ENCODE measurements at places on chromosomes 11 and 22.

- no peak for DNase-seq
These were observed 128.5 kb downstream of the MIAT start for GRCh38 chr22:26785932-26786331.

DNA sequence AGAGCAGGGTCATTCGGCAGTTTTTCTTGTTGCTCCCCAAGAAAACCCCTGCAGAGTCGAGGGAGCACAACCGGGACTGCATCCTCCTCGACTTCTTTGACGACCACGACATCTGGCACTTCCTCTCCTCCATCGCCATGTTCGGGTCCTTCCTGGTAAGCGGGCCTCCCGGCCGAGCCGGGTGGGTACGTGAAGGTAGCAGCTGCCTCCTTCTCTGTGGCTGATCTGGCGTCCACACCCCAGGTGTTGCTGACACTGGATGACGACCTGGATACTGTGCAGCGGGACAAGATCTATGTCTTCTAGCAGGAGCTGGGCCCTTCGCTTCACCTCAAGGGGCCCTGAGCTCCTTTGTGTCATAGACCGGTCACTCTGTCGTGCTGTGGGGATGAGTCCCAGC is 3.4 kb upstream of the TAGLN start:
- DNase-seq, result no peak

- DNase-seq, result no peak
These were observed 54.3 kb upstream of the CLMP start for GRCh38 chr11:123249354-123249753.

DNA sequence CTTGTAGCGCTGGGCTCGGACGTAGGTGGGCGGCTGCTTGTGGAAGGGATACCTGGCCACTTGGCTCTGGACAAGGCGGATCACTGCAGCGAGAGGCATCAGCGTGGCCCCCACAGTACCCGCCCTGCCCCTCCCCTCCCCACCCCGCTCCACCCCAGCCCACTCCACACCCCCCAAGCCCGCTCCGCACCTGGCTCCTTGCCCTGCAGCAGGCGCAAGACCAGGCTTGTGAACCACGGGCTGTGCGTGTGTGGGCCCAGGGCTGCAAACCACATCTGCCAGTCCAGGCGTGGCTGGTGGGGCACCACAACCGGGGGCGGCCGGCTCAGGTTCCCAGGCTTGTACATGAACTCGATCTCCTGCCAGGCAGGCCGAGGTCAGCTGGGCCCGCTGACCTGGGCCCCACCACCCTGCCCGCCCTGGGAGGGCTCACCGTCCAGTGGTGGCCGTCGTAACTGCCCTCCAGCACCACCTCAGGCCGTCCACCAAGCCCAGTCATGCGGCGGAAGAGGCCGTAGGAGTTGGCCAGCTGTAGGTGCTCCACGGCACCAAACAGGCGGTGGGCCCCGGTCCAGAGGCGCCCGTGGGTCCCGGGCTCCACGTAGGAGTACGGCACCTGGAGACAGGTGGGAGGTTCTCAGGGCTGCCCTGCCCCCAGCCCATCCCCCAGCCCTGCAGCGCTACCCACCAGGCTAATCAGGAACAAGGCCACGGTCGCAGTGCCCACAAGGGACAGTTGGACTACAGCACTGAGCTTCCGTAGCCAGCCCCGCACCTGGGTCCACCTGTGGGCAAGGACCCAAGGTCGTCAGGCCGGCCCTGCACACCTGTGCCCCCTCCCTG is 2.9 kb downstream of the LMF2 start:
- DNase-seq, result no peak

DNA sequence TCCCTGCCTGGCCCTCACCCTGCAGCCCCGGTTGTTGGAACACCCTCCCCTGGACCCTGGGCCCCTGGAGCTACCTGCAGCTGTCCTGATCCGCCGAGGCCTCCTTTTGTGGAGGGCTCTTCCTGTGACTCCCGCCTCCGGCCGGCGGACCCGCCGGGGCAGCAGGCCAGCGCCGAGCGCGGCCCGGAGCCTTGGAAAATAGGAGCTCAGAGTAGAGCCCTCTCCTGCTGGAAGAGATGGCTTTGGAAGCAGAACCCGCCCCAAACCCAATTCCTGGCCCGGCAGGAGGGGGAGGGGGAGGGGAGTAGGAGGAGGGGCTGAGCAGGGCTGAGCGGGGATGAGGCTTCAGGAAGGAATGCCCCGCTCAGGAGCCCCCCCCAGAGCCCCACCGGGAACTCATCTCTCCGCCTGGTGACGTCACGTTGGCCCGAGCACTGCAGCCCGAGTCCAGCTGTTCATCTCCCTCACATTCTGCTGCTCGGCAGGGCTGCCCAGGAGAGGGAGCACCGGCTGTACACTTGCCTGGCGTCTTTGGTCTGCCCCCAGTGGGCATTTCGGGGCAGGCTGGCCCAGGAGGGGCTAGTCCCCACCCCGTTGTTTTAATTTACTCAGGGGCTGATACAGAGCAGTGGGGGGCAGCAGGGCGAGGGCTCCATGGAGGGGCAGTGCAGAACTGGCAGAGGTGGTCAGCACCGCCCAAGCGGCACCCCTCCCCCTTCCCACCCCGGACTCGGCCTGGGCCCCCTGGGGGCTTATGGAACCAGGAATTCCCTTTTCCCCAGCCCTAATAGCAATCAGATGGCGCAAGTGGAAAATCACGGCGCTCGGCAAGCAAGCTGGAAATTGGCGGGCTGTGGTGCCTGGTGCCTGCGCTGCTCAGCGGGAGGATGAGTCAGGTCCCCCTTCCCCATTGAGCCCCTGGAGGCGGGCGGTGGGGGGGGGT is at the start of gene MRGPRF:
MRGPRF (minus strand) TSS at position 238 of the 943 bp plus-strand sequence. CDS start 3,345 bp downstream, outside the sequence.
- DNase-seq, result no peak

DNA sequence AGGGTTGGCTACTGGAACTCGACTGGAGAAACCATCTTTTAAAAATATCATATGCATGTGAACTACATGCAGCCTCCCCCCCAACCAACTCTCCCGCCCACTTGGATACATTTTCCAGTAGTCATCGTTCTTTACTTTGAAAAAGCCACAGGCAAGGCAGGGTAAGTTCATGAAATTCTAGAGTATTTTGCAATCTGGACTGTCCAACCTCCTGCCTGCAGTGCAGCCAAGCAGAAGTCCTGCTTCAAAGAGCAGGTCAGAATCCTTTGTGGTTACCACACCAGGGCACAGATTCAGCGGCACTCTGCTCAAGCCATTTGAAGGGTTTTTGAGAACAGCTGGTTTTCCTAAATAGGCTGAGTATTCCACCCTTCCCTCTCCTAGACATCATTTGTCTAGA is 12.1 kb downstream of the ELF5 start:
- no peak for DNase-seq

DNA sequence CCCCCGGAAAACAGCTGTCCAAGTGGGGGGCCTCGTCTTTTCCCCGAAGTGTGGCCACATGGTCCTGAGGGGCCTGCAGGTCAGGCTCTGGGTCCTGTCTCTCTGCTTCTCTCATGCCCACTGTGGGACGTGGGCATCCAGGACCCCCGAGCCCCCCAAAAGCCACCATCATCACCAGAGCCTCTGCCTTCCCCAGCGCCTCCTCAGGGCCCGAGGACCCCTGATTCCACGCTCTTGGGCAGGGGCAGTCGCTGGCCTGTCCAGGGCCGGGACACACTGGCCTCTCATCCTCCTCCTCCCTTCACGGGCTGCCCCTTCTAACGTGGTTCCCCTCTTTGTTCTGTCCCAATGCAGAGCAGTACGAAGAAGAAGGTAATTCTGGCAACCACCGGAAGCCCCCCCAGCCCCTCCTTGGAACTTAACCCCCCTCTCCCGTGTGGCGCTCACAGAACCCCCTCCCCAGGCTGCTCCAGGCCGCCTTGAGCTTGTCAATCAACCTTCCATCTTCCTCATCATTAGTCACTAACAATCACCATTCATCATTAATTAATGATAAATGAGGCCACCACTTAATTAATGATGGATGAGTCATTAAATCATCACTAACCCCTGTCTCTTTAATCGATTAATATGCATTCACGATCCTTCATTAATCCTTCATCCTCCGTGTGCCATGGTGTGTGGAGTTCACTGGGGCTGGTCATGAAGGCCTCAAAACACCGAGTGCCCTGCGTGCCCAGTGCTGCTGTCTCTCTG is 3.9 kb downstream of the TNNT3 start:
- DNase-seq, result no peak
